ENCODE measurements at places on chromosomes 5 and 9.

- DNase-seq, result no peak
These were observed 1696.0 kb upstream of the WWC1 start for GRCh38 chr5:166595274-166595951.

GRCh38 chr5:16577677-16578076 lies 39.1 kb downstream of the RETREG1 start:
- no peak for DNase-seq

- no peak for DNase-seq
These were observed 976 bp downstream of the RXFP3 start for GRCh38 chr5:33937017-33937706.

- DNase-seq, result no peak
These were observed 54.9 kb upstream of the OSMR start for GRCh38 chr5:38790891-38791290.

- DNase-seq, result no peak
These were observed 316.3 kb downstream of the MCTP1 start for GRCh38 chr5:94968507-94969095.

GRCh38 chr9:89523948-89524347 lies 26.0 kb upstream of the SEMA4D start:
- DNase-seq, result no peak

GRCh38 chr5:107869438-107870115 lies 198.8 kb upstream of the EFNA5 start:
- DNase-seq, result no peak

- no peak for DNase-seq
These were observed 73.3 kb downstream of the PRKACG start for GRCh38 chr9:68940573-68940972.

- DNase-seq, result no peak
These were observed 79.0 kb downstream of the ADCY2 start for GRCh38 chr5:7474821-7475403.

DNA sequence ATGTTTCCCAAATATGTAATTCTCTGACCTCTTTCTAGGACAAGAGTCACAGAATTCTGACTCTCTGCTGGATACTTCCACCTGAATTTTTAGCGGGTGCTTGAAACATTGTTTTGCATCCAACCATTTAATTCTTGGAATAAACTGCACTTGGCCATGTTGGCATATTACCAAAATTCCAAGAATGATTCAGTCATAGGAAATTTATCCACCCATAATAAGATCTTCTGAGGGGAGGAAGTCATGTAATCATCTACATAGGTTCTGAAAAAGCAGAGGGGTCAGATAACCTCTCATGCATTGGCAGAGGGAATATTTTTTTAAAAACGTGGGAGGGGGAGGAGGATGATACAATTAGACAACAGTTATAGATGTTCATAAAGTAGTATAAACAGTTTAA lies 156.9 kb downstream of the PAM start:
- DNase-seq, result no peak

DNA sequence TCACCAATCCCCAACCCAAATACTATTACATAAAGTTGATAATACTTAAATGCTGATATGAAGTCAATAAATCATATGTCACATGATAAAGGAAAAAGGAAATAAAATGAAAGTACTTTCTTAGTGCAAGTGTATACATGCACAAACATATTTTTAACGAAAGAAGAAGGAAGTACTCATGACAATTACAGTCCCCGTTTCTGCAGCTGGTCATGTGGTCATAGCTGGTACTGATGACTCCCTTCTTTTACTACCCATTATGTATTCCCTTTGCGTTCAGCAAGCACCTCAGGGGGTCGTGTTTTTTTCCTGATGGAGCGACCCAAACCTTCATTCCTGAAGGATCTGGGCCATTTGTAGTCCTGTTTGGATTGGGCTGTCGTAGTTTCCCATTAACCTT lies 27.3 kb downstream of the CENPP start:
- no peak for DNase-seq

DNA sequence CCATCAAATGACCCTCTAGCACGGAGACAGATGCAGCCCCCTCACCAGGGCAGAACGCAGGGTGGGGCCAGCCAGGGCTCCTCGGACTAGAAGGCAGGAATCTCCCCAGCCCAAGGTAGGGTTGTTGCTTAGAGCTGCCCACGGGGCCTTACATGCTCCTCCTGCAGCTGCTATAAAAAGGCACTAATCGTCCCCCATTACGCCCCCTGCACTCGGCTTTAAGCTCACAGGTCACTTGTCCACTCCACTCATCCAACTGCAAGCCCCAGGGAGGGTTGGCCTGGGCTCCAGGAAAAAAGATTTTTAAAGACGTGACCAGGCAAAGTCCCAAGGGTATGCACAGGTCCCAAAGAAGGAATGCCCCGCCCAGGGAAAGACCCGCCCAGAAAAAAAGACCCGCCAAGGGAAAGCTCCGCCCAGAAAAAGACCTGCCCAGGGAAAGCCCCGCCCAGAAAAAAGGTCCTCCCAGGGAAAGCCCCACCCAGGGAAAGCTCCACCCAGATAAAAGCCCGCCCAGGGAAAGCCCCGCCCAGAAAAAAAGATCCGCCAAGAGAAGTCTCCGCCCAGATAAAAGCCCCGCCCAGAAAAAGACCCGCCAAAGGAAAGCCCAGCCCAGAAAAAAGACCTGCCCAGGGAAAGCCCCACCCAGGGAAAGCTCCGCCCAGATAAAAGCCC lies 11.1 kb downstream of the GRIN1 start:
- DNase-seq, result no peak

- no peak for DNase-seq
These were observed 123.9 kb downstream of the EHMT1 start for GRCh38 chr9:137742698-137743097.

DNA sequence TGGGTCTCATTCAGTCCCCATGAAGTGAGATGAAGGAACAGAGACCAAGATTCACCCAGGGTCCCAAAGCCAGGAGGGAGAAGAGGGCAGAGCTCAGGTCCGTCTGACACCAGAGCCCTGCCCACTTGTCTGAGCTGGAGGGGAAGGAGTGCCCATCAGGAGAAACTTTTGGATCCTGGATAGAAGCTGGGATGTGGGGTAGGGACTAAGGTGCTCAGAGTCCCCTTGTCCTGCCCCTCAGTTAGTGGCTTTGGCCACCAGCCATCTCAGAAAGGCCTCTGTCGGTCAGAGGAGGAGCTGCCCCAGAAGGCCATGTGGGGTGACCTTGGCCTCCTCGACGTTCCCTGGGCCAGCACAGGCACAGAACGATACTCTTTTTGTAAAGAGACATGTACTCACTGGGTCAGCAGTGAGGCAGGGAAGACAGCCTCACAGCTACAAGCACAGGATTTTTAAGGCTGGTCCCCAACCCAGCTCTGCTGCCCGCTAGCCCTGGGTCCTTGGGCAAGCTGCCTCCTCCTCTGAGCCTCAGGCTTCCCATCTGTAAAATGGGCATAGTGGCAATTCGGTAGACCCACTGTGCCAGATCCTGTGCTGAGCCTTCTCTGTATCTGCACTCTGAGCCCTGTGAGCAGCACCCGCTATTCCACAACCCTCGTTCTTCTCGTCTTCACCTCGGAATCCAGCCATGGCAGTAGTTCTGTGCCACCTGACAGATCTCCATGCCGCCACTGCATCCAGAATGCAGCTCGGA lies 49.4 kb downstream of the C9orf50 start:
- no peak for DNase-seq

DNA sequence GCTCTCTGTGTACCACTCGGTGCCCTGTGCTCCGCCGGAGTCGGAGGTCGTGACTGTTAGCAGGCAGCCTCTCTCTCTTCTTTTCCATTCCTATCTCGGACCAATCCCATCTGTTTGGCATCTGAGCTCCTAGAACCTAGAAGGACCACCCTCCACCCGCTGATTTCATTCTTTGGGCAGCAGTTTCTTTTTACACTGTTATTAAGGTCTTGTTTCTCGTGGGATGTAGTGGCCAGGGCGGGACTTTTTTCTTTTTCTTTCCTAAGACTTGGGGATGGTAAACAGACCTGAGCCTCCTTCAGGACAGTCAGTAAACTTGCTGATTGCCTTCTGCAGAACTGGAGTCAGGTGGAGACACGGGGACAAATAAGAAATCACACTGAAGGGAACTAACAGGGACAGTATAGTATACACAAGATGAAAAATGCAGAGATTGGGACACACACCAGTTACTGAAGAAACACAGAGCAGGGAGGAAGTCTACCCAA lies 500 bp downstream of the URM1 start:
- no peak for DNase-seq

GRCh38 chr9:99222416-99223270 lies 561 bp downstream of the SEC61B start:
- no peak for DNase-seq

GRCh38 chr9:91261417-91261816 lies 100.3 kb downstream of the AUH start:
- DNase-seq, result no peak

DNA sequence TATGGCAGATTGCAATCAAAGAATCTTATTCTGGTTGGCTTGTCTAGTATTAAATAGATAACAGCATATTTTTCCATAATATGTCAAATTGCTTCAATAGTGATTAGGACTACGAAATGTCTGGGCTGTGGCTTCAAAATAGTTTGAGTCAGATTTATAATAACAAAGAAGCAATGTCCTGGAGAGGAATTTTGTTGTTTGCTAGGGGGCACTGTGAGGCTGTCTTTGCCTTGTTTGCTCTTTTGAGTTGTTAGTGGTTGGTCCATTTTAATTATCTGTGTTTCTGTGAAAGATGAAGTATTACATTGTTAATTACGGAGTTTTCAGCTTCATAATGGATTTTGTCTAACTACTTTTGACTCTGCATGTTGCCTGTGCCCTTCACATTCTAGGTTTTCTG lies 713.6 kb downstream of the TLE4 start:
- DNase-seq, result no peak

- no peak for DNase-seq
These were observed 218.5 kb downstream of the RANBP17 start for GRCh38 chr5:171080186-171080938.

DNA sequence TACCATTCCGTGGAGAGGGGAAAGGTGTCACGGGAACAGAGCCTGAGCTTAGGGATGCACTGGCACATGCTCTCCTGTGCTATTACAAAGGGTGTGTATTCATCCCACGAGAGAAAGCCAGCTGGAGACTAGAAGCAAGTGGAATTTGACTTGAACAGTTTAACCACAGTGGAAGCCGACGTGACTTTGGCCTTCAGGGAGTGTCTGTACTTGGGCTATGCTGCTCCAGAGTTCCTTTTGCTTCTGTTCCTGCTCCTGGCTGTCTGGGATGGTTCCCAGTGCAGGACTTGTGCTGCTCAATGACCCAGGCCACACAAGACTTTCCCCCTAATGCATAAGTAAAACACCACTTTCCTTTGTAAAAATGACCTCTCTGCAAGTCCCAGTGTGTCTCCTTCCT lies 7.9 kb upstream of the NFIL3 start:
- no peak for DNase-seq

- no peak for DNase-seq
These were observed 338.3 kb downstream of the IRX1 start for GRCh38 chr5:3933966-3934365.

DNA sequence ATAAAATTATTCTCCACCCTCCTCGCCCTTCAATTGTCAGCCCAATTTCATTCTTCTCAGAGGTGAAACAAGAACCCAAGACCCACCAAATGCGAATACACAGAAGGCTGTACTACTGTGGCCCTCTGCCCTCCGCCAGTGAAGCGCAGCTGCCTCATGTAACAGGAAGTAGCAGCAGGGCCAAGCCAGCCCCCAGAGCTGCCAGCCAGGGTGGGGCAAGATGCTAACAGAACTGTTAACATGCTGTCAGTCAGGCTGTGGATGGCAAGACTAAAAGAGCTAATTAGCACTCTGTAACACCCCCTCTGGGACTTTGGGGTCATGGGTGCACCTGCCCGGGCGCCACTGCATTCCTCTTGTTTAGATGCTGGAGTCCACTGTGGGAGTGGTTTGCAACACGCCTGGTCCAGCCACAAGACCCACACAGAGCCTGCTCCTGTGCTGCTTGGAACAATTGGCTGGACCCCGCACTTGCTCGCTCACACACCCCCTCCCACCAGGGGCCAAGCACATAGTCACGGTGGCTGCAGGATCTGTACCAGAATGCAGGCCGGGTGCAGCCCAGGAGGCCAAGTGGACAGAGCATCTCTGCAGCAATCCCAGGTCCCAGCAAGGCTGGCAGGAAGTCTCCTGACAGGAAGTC lies 14.5 kb upstream of the HEXB start:
- DNase-seq, result no peak

DNA sequence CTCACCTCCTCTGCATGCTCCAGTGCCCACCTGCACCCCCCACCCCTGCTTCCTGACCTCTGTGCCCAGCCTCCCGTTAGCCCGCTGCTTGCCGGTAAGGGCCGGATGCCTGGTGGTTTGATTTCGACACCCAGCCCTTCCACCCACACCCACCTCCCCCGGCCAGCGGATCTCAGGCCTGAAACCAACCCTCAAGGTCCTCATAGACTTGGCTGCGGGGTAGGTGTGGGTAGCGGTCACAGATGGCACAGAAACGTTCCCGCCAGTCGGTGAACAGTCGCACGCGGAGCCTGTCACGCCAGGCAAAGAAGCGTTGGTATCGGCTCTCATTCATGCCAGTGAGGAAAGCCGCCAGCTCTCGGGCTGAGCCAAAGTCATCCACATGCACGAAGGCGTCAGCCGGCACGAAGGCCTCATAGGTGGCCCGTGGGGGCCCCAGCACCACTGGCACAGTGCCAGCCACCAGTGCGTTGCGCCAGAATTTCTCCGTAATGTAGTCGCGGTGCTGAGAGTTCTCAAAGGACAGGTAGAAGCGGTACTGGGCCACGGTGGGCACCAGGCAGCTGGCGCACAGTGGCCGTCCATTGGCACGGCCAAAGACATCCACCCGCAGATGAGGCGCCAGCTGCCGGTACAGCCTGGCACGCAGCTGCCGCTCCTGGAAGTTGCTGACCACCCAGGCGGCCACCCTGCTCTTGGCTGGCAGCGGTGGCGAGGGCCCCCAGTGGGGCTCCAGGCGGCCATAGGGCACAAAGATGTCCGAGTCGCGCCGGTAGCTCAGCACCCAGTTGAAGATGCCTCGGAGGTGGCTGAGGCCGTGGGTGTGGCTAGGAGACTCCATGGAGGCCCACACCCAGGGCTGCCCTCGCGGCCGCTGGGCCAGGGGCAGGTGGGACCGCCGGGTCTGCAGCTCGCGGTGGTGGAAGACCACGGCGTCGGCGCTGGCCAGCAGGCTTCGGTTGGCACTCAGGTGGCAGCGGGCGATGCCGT lies 1.1 kb downstream of the FUT7 start:
- no peak for DNase-seq

DNA sequence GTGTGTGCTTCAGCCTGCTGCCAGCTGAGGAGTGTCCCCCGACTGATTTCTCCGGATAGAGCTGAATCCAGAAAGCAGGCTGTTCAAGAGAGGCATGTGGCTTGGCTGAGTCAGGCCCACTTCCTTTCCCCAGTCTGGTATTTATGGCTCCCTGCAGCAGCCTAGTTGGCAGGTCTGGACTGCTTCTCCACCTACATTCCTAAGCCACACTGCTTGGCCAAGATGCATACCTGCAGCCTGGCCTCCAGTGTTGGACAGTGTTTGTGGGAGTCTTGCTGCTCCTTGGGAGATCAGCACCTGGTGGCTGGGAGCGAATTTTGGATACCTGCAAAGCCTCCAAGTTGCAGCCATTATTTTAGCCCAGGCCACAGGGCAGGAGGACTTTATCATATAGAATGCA lies 670.8 kb downstream of the ACTL7B start:
- peak; percentile 38 for DNase-seq

All from lower leg skin (tissue), 4 donors.